Epithelial cell of umbilical artery (primary cell): ENCODE measurements at places on chromosomes 4 and X. TPM values are rescaled to one million over a fixed set of nuclear protein-coding genes. Genes with fewer than 3 reads are reported as not detected.

The CYTL1 gene
- total RNA-seq = 68.2 and 204 TPM in 2 replicates

The PF4V1 gene
- total RNA-seq = not detected in 2 replicates

The CDKL5 gene
- total RNA-seq = 0.97 and 1.2 TPM in 2 replicates

The NOX1 gene
- total RNA-seq = not detected in 2 replicates

The GRPR gene
- not detected in 2 replicates for total RNA-seq

The SRPX2 gene
- 76.4 and 97.8 TPM in 2 replicates for total RNA-seq

The CLDN34 gene
- not detected in 2 replicates for total RNA-seq

The EMCN gene
- 10.7 and 22.3 TPM in 2 replicates for total RNA-seq

The ALAS2 gene
- total RNA-seq = not detected in 2 replicates

The CLDN22 gene
- total RNA-seq = not detected in 2 replicates

The MAOA gene
- 20.8 and 37.8 TPM in 2 replicates for total RNA-seq

The NAT8L gene
- 0.32 TPM in 1 of 2 replicates, not detected in the other for total RNA-seq

The SPP1 gene
- 1.4 TPM in 1 of 2 replicates, not detected in the other for total RNA-seq

The TLR6 gene
- 0.65 and 0.76 TPM in 2 replicates for total RNA-seq

The TEX11 gene
- not detected in 2 replicates for total RNA-seq

The UGT2B7 gene
- total RNA-seq = not detected in 2 replicates

The NPY1R gene
- under 0.01 and 0.15 TPM in 2 replicates for total RNA-seq

The GAGE12E gene
- not detected in 2 replicates for total RNA-seq

The PTPN13 gene
- total RNA-seq = 4.5 and 12.5 TPM in 2 replicates

The BGN gene
- 15.7 and 30.5 TPM in 2 replicates for total RNA-seq
